Mesenteric fat pad (tissue), 1 donor: ENCODE measurements at places on chromosomes 1 and 21. TPM values are rescaled to one million over a fixed set of nuclear protein-coding genes. Genes with fewer than 3 reads are reported as not detected.

The TMEM183A gene
- total RNA-seq, result 48.7 TPM

The LCE1C gene
- not detected for total RNA-seq

The CFAP107 gene
- total RNA-seq, result not detected

The SHISA4 gene
- total RNA-seq, result 10.3 TPM

The CACNA1E gene
- total RNA-seq, result 0.45 TPM
